ENCODE measurements at places on chromosomes 11 and 22.

DNA sequence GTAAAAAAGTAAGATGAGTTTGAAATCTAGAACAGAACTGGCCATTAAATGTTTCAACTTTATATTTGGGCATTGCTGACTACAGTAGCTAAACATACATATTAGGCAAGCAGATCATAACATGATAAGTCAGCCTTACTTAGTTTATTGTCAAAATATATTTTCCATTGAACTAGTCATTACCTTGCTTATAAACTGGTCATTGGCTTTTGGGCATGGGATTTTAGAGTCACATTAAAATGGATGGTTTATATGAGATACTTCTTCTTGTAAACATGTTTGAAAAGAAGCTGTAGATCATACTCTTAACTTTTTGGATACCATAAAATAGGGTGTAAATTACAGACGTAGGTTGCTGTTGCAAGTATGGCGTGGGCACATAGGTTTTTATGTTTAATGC is 2.7 kb downstream of the HIPK3 start:
- DNase-seq: no peak

DNA sequence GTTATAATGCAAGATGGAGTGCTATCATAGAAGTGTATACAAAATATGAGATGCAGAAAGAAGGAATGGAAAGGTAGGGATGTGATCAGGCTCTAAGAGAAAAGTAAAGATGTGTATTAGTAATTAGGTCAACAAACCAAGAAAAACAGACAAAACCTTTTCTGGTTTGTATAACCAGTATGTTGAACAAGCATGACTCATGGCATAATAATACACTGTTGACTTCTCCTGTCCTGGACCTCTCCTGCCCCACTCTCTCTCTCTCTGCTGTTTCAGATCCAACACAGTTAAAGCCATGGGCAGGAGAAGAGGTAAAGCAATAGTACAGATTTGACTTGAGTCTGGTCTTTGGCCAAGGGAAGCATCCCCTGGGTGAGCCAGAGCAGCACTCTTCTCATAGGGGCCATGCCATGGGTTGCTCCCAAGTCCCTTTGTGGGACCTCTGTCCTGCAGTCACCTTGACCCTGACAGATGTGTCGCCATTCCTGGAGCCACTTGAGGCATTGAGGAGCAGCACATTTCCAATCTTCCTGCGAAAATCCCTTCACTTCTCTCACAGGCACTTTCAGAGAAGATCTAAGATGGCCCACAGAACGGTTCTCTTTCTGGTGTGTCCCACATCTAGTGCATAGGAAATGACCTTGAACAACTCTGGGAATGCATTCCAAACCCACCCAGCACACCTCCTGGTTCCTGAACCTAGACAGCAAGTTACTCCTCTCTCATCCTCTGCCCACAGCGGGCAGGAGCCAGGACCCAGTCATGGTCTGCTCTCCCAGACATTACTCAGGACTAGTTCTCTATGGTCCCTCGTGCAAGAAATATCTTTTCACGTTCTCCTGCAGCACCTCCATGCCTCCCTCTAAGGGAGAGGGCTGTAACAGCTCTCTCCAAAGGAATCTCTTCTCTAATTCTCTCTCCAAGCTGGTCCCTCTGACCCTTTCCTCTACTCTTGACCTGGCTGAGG is 58.2 kb upstream of the PRSS23 start:
- DNase-seq: no peak

DNA sequence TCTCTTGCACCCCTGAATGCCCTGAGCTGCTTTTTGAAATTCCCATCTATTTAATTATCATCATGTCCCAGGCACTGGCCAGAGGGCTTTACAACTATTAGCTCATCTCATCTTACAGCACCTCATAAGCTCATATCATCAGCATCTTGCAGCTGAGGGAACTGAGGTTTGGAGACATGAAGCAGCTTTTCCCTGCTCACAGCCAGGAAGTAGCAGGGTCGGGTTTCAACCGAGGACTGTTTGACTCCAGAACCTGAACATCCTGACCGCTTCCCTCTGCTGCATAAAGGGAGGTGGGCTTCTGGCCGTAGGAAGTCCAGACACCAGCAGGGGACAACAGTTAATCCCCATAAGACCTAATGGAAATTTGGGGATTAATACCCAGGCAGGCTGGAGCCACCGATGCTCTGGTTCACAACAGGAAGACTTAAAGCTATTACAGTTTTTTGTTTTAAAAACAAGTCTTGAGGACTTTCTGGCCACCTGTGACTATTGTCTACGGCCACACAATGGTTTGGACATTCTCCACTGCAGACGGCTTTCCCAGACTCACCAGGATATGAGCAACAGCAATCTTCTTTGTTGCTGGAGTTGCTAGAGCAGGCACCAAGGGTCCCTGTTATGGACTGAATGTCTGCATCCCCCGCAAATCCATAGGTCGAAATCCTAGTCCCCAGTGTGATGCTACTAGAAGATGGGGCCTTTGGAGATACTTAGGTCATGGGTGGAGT is 47.4 kb downstream of the CHST1 start:
- DNase-seq: no peak

DNA sequence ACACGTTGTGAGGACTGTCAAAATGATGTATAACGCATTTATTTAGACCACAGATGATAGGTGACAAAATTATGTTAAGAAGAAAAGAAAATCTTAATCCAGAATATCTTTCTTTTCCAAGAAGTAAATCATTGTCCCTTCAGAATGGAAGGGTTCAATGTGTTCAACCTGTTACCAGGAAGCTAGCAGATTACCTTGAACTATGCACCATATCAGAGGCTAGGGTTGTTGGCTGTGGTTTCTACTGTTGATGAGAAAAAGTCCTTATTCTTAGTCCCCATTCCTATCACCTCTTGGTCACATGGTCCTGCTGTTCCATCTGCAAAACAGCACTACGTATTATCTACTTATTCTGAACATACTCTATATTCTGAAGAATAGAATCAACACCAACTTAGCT is 339.5 kb upstream of the CADM1 start:
- DNase-seq: no peak

DNA sequence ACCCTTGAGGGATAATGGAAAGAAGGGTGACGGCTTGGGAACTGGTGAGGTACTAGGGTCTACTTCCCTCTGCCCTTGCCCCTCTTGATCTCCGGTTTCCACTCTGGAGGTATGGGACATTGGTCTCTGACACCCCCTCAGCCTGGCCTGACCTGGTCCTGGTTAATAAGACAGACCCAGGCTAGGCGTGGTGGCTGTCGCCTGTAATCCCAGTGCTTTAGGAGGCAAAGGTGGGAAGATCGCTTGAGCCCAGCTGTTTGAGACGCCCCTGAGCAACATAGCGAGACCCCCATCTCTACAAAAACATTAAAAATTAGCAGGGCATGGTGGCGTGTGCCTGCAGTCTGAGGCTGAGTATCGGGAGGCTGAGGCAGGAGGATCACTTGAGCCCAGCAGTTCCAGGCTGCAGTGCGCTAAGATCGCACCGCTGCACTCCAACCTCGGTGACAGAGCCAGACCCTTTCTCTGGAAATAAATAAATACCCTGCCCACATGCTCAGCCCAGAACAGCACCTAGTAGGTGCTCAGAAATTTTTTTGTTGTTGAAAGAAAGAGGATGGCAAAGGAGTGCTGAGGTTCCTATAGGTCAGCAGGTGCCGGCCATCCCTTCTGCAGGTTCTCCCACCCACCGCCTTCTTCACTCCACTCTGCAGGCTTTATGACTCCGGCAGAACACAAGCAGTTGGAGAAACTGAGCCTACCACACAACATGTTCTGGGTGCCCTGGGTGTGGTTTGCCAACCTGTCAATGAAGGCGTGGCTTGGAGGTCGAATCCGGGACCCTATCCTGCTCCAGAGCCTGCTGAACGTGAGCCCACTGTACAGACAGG is 6.3 kb downstream of the BEST1 start:
- DNase-seq: no peak

DNA sequence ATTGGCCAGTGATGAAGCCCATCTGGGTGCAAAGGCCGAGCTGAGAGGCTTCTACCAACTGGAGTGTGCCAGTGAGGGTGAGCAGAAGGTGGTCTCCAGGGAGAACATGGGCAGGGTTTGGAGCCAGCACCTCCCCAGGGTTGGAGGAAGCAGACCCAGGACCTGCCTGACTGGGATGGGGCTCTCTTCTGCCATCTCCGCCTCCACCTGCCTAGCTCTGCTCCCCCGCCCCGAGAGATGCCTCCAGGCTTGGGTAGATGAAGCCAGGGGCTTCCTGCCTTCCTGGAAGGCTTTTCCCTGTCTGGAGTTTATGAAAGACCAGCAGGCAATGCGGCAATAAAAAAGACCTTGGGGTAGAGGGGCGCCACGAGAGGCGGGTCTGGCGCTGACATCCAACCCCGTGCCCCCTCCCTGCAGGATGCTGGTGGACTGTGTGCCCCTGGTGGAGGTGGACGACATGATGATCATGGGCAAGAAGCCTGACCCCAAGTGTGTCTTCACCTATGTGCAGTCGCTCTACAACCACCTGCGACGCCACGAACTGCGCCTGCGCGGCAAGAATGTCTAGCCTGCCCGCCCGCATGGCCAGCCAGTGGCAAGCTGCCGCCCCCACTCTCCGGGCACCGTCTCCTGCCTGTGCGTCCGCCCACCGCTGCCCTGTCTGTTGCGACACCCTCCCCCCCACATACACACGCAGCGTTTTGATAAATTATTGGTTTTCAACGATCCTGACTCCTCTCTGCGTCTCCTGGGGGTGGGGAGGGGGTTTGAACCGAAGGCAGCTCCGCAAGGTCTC is 3.3 kb downstream of the SELENOM start:
- DNase-seq: no peak

GRCh38 chr22:37187552-37187890 is 526 bp downstream of the C1QTNF6 start:
- DNase-seq: no peak

GRCh38 chr22:29830585-29830984 is 7.5 kb downstream of the ASCC2 start:
- DNase-seq: no peak

DNA sequence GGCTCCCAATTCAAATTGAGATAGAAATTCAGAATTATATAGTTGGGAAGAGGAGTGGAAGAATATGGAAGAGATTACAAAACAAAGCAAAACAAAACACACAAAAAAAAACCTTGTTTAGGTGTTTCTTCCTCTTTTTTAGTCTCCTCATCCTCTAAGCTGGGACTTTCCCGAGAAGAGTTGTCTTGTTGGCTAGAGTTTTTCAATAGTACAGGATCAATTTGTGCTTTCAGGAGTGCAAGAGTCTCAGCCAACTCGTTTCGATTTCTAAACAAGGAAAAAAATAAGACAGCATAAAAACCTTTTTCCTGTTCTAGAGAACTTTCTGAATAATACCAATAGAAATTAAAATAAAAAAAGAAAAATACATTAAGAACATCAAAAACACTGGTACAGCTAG is 87.8 kb upstream of the CLNS1A start:
- no peak for DNase-seq

DNA sequence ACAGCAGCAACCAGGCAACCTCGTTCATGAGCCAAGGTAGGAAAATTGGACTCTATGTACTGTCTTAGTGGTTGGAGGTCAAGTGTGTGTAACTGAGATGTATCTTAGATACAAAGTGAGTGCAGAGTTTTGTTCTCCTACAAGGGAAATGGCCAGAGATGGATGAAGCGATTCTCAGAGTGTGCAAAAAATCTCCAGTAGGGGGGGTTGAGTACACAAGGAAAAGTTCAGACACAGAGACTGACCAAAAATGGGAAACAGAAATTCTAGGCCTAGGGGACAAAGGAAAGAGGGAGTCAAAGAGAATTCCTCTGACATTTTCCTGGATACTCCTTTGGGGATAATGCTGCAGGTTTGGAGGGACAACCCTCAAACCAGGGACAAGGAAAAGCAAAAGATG is 38.2 kb upstream of the OR5AK2 start:
- DNase-seq: no peak

- DNase-seq: no peak
Observed at GRCh38 chr11:93031386-93031785, 61.9 kb downstream of the MTNR1B start.

DNA sequence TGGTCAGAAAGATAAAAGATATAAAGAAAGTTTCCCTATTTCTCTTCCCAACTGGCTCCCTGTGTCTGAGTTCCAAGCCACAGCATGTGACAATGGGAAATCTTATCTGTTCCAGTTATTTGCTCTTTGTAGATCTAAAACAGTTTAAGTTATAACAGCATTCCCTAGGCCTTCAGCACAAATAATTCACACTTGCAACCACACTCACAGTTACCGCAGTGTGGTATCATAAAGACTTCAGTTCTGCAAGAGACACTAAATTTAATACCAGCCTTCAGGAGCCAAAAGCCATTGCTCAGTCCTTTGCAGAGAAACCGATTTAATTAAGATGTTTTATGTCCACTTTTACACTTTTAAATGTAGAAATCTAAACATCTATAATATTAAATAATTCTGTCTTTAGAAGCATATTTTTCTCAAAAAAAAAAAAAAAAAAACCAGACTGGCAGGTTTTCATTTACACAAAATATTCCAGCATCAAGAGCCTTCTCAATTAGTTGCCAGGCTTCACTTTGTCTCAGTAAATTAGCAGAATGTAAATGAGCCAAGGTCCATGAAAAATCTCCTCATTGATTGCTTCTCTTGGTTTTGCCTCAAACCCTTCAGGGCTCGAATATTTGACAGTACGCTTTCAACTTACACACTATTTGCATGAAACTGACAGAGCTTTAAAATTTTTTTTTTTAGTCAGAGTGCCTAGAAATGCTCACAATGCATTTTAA is 300.0 kb upstream of the DDI1 start:
- DNase-seq: no peak

DNA sequence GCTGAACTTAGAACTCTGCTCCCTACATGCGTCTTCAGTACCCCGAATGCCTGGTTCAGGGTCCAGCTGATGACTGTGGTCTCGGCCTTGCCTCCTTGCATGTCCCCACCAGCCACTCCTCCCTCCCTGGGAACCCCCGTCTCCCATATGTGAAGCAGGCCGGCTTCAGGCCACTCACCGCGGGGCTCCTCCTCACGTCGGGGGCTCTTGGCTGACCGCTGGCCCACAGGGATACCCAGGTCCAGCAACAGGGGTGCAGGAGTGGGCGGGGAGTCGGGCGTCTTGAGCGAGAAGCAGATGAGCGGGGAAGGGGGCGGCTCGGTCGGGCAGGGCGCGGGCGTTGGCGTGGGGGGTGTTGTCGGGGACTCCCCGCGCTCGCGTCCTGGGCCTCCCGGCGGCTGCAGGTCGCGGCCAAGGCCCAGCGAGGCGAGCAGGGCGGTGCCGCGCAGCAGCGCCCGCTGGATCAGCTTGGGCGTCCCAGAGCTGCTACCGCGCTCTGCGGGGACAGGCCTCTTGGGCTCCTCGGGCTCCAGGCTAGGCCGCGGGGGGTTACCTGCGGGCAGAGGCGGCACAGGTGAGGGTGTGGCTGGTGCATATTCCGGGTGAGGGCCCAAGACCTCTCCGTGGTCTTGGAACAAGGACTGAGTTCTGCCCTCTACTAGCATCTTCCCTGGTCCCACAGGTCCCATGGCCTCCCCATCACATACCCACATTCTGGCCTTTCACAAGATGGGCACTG is 3.8 kb upstream of the KCNK7 start:
- no peak for DNase-seq

DNA sequence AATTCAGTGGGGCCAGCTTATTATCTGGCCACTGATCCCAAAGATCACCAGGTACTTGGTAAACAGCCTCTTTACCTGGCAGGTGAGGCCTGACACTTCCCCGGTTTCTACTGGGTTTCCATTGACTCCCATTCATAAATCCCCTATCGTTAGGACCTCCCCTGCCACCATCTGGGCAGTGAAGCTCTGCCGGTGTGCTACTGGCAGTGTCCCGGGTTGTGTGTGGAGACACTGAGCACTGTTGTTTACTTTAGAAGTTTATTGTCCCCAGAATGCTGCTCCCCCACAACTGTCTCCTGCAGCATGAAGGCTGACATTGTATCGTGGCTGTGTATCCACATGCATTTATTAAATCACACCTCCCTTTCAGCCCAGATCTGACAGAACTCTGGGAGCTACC is 142.7 kb downstream of the WNT7B start:
- no peak for DNase-seq

- no peak for DNase-seq
Observed at GRCh38 chr11:8291421-8292350, 28.0 kb upstream of the LMO1 start.
